ENCODE measurements at places on chromosomes 7 and 10.

- no peak for DNase-seq
Measured at GRCh38 chr7:90424720-90425119, 21.5 kb downstream of the CLDN12 start.

GRCh38 chr10:113993489-113993991 is 50.1 kb upstream of the ADRB1 start:
- DNase-seq = no peak

GRCh38 chr7:93198472-93198871 is 27.8 kb downstream of the HEPACAM2 start:
- no peak for DNase-seq

DNA sequence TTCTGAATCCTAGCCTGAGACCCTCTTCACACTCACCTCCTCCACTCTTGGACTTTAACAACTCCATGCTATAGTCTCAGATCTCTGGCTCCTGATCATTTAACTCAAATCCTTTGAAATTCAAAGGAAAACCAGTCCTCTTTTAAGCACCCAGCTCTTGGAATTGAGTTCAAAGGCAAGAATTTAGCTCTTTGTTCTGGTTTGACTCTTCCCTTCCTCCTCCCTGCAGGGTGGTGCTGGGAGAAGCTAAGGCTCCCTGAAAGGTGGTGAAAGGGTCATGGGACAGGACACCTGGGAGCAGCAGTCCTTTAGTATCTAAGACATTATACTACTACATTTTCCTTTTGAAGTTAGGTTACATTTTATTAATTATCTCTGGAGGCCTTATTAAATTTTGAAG is 259.4 kb downstream of the CCSER2 start:
- no peak for DNase-seq

GRCh38 chr10:59012839-59013238 is 163.6 kb upstream of the PHYHIPL start:
- DNase-seq = no peak

DNA sequence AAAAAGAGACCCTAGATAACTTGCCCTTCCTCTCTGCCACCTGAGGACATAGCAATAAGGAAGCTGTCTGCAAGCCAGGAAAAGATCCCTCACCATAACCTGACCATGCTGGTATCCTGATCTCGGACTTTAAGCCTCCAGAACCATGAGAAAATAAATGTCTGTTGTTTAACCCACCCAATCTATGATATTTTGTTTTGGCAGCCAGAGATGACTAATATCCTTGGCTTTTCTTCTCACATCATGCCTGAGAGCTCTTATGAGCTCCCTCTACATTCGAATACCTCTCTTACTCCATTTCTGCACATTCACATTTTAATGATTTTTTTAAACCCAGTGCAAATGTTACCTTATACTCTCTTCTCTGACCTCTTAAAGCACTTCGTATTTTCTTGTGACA is 214.0 kb upstream of the CHRM2 start:
- no peak for DNase-seq

DNA sequence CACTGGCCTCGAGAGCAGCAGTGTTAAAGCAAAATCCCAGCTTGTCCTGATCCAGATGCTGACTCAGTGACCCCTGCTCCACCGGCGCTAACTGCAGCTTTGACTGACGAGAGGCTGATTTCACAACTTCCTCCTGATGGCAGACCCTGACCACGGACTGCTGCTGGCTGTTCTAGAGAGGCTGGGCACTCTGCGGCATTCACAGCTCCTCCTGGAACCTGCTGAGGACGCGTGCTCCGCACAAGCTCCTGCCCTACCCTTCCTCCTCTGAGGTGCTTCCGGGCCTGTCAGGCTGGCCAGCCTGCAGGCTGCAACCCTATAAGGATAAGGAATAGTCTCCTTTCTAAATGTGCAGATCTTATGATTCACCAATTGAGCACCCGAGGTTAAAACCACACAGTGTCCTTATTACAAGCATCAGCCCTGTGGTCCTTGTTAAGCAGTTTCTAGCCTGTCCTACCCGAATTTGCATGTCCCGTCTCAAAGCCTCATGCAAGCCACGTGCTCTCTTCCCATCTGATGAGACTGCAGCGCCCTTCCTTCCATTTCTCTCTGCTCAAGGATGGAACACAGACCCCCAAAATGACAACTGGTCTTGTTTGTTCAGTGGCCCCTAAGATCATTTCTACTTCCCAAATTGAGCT is 35.5 kb upstream of the NCAPG2 start:
- no peak for DNase-seq

DNA sequence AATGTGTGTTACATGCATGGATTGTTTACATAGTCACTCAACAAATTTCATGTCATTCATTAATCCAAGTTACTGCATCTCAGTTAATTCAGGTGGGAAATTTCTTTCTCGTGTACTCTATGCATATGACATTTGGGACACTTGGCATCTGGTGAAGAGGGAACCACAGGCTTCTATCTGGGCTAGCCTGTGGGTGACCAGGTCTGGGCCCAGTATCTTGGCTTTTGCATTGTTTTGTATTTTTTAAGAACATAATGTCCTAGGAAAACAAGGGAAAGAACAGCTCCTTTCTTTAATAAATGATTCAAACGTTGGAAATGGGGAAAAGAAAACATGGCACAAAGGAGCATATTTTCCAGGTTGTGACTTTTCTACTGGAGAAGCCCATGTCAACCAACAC is 331.1 kb downstream of the WDR11 start:
- DNase-seq = no peak

- DNase-seq = no peak
Measured at GRCh38 chr7:37187179-37187578, 261.5 kb downstream of the ELMO1 start.

GRCh38 chr10:31820778-31821369 is 107.8 kb downstream of the ARHGAP12 start:
- no peak for DNase-seq

DNA sequence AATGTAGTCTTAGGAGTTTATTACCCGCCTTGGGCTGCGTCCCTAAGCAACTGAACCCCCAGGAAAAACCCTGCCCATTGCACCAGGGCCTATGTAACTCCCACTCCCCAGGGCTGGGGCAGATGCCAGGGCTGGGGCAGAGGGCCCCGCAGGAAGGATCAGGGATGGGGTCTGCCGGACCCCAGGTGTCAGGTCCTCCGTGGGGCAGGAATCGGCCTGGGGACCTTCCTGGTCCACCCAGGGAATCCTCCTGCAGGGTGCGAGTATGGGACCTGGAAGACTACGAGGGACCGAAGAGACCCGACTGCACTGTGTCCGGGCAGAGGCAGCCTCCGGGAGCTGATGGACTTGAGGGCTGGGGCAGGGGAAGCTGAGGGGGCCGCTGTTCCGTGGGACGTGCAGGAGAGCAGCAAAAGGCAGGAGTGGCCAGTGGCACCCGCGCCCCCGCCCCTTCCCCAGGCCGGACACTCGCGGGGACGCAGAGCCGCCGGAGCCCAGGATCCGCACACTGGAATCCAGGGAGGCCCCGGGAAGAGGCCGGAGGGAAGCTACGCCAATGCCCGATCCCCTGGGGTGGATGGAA is 2.5 kb upstream of the ATP5MF start:
- no peak for DNase-seq
